HuH-7 (cell line): ENCODE measurements at places on chromosomes 13 and 19.

DNA sequence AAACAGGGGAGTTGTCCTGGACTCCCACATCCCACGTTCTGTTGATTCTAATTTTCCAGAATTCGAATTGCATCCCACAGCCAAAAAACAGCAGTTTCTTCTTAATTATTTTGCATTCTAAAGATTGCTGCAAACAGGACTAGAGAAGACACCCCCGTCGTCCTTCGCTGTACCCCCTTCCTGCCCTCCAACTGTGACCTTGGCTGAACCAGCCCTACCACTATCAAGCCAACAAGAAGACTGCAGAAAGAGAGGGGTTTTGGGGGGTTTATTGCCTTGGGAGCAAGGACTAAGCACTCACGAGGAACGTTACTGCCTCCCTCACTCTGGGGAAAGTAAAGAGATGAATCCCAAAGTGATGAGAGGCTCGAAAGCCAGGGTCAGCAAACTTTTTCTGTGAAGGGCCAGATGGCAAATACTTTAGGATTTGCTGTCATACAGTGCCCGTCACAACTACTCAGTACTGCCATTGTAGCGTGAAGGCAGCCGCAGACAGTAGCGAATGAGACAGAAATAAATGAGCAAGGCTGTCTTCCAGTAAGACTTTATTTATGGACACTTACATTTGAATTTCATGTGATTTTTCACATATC, 32.5 kb upstream of the KATNAL1 start:
- DNase-seq, result no peak

GRCh38 chr19:18593367-18594095, 4.9 kb downstream of the REX1BD start:
- no peak for DNase-seq

- DNase-seq, result no peak
These were observed 4.3 kb upstream of the NR1H2 start for GRCh38 chr19:50371914-50372475.

DNA sequence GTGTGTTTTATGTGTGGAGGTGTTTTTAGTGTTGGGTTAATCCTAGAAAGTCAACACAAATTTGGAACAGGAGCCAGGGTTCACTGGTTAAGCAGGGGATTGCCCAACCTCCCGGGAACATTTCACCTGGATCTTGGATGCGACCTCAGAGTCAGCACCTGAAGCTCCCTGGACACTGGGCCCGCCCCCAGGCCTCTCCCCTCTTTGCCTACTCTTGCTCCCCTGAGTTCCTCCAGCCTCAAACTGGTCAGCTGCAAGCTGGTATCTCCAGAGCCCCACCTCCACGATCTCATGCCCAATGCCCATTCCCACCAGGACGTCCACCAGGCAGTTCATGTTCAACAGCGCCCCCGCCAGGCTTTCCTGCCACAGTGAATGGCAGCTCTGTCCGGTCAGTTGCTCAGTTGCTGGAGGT, 9.7 kb downstream of the HSD17B14 start:
- DNase-seq, result no peak

DNA sequence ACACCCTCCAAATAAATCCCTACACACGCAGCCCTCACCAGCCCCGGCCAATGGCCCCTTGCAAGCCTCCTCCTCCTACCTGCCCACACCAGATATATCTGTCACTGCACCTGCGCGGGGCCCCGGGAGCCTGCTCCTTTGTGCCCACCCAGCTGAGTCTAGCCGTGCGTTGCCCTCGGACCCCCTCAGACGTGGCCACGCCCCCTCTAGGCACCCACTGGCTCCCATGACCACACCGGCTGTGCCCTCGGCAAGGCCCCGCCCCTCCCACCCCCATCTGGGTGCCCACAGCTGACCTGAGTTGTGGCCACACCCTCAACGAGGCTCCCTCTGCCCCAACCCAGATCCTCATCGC, 6.3 kb upstream of the PNPLA6 start:
- DNase-seq, result no peak

DNA sequence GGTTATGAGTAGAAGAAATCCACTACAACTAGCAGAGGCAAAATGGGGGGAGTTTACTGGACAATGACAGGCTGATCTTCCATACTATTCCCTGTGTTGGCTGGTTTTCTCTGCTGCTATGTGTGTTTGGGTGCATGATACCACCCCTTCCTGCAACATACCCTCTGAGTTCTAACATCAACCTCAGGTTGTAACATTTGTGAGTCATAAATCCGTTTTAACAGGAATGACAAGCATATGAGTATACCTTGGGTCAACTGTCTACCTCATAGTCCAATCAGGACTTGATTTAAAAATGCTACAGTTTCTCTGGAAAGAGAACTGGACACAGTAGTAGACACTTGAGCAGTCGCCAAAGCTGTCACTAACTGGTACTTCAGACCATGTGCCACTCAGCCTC, 422.9 kb downstream of the KCTD12 start:
- DNase-seq, result no peak

DNA sequence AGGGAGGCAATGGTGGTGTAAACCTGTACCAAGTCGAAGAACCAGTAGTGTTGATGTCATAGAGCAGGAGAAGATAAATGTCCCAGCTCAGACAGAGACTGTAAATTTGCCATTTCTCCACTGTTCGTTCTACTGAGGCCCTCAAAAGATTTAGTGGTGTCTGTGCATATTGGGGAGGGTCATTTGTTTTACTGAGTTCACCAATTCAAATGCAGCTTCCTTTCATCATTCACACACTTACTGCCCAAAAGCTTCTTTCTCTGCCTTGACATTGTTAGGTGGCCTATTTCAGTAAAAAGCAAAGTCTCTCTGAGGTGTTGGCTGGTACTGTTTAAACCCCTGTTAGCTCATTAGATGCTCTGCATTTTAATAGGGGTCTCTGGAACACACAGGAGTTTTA, 86.2 kb upstream of the EDNRB start:
- DNase-seq, result no peak

DNA sequence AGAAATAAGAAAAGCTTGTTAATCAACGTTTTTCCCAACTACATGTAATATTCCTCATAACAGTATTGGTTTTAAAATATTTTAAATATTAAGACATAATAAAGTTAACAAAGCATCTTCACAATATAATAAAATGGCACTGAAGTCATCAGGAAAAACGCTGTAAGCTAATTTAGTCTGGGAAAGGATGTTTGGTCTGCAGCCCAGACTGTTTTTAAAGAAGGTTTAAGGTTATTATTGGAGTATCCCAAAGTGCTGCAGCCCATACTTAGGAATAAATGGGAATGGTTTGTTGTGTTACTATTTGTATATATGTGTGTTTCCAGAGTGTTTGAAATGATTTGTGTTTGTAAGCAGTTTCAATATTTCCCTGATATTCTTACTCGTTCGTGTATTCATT, 192.8 kb upstream of the MAB21L1 start:
- DNase-seq, result no peak

- no peak for DNase-seq
These were observed 3.8 kb upstream of the RAB20 start for GRCh38 chr13:110565296-110565695.

DNA sequence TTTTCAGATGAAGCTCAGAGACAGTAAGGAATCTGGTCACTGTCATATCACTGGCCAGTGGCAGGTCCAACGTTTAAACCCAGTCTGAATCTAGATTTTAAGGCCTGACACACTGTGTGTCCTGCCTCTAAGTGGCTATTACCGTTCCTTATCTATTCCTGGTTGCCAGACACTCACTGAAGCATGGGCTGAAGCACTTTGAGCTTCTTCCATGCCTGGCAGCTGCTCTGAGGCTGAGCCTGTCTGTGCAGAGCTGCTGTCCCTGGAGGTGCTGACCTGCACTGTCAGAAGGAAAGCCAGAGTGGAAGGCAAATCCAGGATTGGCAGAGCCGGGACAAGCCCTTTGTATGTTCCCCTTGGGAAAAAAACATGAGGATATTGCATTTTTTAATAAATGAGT, 109.2 kb upstream of the SLC7A1 start:
- DNase-seq, result no peak

- DNase-seq, result no peak
These were observed 38.9 kb downstream of the TSC22D1 start for GRCh38 chr13:44537248-44537647.
